Activated T-cell treated with anti-CD3 and anti-CD28 coated beads, Interleukin-2, amount 50 U/mL, for 72 hours (primary cell): ENCODE measurements at places on chromosomes 11 and 22.
A peak's percentile ranks its signal among the peaks of the same experiment; 100 is the strongest.

DNA sequence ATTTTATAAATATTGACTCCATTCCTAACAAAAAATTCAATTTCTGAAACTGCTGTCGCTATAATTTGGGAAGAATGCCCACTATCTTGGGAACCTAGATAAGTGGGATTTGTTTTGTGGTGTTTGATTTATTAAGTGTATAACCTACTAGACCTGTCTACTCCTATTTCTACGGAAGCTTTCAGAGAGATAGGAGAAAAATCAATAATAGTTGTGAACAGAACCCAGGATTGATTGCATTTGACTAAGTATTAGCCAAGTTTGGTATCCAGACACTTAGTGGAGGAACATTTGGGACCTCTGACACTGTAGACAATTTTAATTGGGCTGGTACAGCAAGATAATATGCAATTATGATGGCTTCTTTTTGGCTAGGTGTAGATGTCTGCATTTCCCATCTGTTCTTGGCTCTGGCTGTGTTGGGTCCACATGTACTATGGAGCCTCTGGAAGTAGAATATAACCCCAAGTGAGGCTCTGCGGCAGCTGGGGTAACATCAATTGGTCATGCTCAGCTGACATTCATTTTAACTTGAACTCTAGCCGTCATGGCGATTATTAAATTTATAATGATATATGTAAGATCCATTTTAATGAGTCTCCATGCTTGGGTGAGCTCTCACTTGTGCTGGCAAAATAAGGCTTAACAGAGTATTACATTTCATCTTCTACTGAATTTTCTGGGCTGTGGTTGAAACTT lies 111.5 kb upstream of the E2F8 start:
- no peak overlapping the region for H3K4me3 ChIP-seq
- peaks cover 63% of the 10 kb centered on the region for H3K27me3 ChIP-seq
- H3K36me3 ChIP-seq = no peaks in the 10 kb centered on the region
- no peak overlapping the region for H3K27ac ChIP-seq

DNA sequence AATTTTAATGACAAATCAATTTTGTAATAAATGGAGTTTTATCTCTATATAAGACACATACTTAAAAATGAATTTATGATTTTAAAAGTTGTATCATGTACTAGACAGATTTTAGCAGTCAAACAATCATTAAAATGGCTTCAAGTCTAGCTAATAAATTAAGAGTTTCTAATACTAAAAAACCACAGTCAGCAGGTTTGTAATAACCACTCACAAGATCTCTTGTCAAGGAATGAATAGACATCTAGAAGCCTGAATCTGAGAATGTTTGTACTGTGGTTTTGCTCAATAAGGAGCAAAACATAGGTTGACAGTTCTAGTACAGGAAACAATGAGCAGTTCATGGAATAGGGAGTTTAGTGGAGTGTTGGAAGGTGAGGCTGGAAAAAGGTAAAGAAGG lies 81.2 kb downstream of the DEUP1 start:
- peaks cover 6% of the 10 kb centered on the region for H3K4me1 ChIP-seq
- DNase-seq = no peak
- no peak overlapping the region for H3K27ac ChIP-seq
- no peak overlapping the region for H3K4me3 ChIP-seq

DNA sequence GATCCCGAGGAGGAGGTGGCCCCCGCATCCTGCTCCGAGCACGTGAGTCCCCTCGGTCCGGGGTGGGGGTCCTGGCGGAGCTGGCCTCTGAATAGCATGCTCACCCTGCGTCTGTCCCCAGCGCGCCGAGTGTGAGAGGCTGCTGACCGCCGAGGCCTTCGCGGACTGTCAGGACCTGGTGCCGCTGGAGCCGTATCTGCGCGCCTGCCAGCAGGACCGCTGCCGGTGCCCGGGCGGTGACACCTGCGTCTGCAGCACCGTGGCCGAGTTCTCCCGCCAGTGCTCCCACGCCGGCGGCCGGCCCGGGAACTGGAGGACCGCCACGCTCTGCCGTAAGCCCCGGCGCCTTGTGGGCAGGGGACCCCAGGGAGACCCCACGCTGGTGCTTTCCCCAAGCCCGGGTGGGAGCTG lies 3.5 kb downstream of the MUC2 start:
- H3K4me1 ChIP-seq = no peaks in the 10 kb centered on the region
- H3K36me3 ChIP-seq = no peaks in the 10 kb centered on the region
- H3K4me3 ChIP-seq = no peak overlapping the region
- H3K27ac ChIP-seq = no peak overlapping the region
- DNase-seq = no peak

DNA sequence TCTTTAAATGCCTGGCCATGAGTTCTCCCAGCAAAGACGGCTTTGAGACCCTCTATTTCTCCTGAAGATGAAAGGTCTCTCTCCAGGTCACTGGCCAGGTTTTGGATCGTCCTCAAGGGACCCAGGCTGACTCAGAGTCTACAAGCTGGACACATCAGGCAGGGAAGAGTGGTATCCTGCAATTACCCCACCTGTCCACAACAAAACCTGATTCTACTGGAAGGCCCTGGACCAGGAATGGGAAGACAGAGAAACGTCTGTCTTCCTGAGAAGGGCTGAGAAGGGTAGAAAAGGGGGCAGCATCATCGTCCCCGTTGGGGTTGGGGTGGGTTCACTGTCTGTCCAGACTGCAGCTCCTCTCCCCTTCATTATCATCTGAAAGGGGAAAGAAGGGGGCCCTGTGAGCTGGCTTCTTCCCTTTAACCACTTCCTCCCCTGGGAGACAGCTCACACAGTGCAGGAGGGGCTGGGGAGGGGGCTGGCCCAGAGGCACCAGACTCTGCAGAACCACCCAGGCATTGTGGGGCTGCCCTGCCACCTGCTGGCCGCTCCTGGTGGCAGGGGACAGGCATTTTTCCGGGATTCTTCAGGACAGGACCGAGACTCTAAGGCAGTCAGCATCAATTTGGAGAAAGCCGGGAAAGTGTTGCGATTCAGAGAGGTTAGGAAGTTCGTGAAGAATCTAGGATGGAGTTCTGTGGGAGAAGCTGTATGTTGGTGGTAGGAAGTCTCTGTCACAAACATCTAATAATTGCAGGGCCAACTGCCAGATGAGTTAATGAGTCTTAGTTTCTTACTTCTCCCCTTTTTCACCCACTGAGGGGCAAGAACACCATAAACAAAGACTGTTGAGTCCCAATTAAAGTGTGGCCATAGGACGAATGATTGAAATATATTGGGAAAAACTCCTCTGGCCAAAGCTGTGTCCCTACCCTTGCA lies 57.6 kb downstream of the SYN3 start:
- H3K4me3 ChIP-seq = no peak overlapping the region
- H3K36me3 ChIP-seq = no peaks in the 10 kb centered on the region
- H3K27me3 ChIP-seq = peaks cover 12% of the 10 kb centered on the region
- peak; percentile 29 for DNase-seq
- H3K4me1 ChIP-seq = no peaks in the 10 kb centered on the region

- H3K4me3 ChIP-seq = no peak overlapping the region
- peak; percentile 30 for DNase-seq
- H3K27ac ChIP-seq = no peak overlapping the region
- no peaks in the 10 kb centered on the region for H3K36me3 ChIP-seq
- peaks cover 6% of the 10 kb centered on the region for H3K4me1 ChIP-seq
These were observed 72.6 kb downstream of the HIPK3 start for GRCh38 chr11:33329705-33330329.

DNA sequence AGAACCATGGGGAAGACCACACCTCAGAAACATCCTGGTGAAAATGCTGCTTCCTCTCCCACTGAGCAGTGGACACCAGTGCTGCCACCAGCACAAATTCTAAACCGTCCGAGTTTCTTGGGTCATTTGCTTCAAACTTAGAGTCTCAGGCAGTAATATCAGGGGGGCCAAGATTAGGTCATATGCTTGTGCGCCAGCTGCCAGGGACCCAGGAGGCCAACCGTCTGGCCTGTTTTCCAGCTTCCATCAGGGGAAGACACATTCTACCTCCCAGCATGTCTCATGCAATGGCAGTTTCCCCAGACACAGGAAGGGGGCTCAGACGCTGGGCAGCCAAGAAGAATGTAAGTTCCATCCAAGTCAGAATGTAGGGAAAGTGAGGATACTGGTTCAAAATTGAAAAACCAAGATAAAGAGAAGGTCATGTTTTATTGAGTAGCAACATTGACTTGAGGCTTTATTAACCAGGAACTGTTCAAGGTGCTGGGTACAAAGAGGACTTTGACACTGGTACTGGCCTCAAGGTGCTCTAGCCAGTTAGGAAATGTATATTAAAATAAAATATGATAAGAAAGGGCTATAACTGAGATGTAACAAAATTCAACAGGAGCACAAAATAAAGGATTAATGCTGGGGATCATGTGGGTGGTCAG lies 59.7 kb upstream of the EED start:
- H3K4me1 ChIP-seq = peaks cover 5% of the 10 kb centered on the region
- no peak for DNase-seq
- no peaks in the 10 kb centered on the region for H3K36me3 ChIP-seq
- H3K4me3 ChIP-seq = no peak overlapping the region
- no peaks in the 10 kb centered on the region for H3K27me3 ChIP-seq
